ENCODE measurements at places on chromosomes 3 and 15.
A peak's percentile ranks its signal among the peaks of the same experiment; 100 is the strongest.

DNA sequence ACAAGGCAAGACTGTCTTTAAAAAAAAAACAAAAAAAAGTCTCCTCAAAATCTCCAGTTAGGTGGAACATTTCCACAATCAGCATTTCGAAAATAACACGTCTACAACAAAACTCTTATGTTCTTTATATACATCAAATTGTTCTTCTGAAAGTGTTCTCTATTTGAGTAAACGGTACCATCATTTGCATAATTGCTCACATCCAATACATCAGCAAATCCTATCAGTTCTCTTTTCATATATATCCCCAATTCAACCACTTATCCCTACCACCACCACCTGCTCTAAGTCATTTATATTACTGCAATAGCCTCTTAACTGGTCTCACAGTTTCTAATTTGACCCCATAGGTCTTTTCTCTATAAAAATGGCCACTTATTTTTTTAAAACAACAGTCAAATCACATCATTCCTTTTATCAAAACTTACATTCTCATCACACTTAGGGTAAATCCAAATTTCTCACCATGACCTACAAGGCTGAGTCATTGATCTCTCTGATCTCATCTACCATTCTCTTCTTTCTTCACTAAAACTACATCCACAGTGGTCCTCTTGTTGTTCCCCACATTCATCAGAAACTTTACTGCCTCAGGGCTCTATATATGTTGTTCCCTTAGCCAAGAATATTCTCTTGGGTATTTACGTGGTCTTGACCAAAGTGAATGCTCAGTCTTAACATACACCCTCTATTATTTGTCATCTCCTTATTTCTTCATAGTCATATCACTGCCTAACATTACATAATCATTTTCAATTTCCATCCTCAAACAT, 237.0 kb downstream of the SCAPER start:
- no peaks in the 10 kb centered on the region for H3K36me3 ChIP-seq
- no peaks in the 10 kb centered on the region for H3K4me1 ChIP-seq
- H3K27me3 ChIP-seq, result no peaks in the 10 kb centered on the region
- no peak overlapping the region for H3K4me3 ChIP-seq
- no peak for DNase-seq

- H3K4me3 ChIP-seq, result no peak overlapping the region
- no peak for DNase-seq
- H3K27me3 ChIP-seq, result no peaks in the 10 kb centered on the region
- H3K4me1 ChIP-seq, result no peaks in the 10 kb centered on the region
- H3K36me3 ChIP-seq, result no peaks in the 10 kb centered on the region
Observed at GRCh38 chr3:72655723-72656122, 192.5 kb downstream of the SHQ1 start.

GRCh38 chr3:65552434-65552833, 486.3 kb downstream of the MAGI1 start:
- peaks cover 28% of the 10 kb centered on the region for H3K4me1 ChIP-seq
- H3K36me3 ChIP-seq, result no peaks in the 10 kb centered on the region
- no peaks in the 10 kb centered on the region for H3K27me3 ChIP-seq
- H3K4me3 ChIP-seq, result no peak overlapping the region
- peak overlapping the region; percentile 64 for H3K27ac ChIP-seq
- no peak for DNase-seq

DNA sequence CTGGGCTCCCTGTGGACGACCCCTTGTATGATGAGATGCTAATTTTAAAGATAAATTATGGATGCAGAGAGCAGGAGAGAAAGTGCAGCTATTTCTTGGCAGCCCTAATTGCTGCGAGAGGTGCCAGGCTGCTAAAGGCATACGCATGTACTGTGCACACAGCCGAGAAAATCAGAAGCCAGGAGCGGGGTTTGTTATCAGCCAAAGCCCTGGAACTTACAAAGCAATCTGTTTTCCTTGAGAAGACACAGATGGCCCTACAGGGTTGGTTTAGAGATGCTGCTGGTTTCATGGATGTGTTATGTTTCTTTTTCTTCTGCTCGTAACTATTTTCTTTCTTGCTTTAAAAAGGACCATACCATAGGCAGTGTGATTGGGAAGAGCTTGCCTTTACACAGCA, 11.7 kb upstream of the CCK start:
- H3K4me3 ChIP-seq, result no peak overlapping the region
- no peaks in the 10 kb centered on the region for H3K27me3 ChIP-seq
- no peaks in the 10 kb centered on the region for H3K36me3 ChIP-seq
- H3K4me1 ChIP-seq, result no peaks in the 10 kb centered on the region
- no peak overlapping the region for H3K27ac ChIP-seq

- no peaks in the 10 kb centered on the region for H3K4me1 ChIP-seq
- no peak for DNase-seq
- H3K27me3 ChIP-seq, result no peaks in the 10 kb centered on the region
- no peak overlapping the region for H3K4me3 ChIP-seq
- H3K27ac ChIP-seq, result no peak overlapping the region
- H3K36me3 ChIP-seq, result no peaks in the 10 kb centered on the region
Observed at GRCh38 chr15:76626611-76627010, 278.5 kb downstream of the SCAPER start.

GRCh38 chr3:45590822-45591546, 3.6 kb upstream of the LIMD1 start:
- no peaks in the 10 kb centered on the region for H3K27me3 ChIP-seq
- no peaks in the 10 kb centered on the region for H3K36me3 ChIP-seq
- no peak overlapping the region for H3K27ac ChIP-seq
- no peak overlapping the region for H3K4me3 ChIP-seq
- H3K4me1 ChIP-seq, result peaks cover 14% of the 10 kb centered on the region

- no peaks in the 10 kb centered on the region for H3K4me1 ChIP-seq
- H3K4me3 ChIP-seq, result no peak overlapping the region
- H3K36me3 ChIP-seq, result no peaks in the 10 kb centered on the region
- no peaks in the 10 kb centered on the region for H3K27me3 ChIP-seq
- H3K27ac ChIP-seq, result peak overlapping the region; percentile 53
- no peak for DNase-seq
Observed at GRCh38 chr3:26653811-26654425, 31.3 kb downstream of the LRRC3B start.

GRCh38 chr3:177111541-177111949, 85.7 kb downstream of the TBL1XR1 start:
- peak; percentile 43 for DNase-seq
- no peaks in the 10 kb centered on the region for H3K36me3 ChIP-seq
- no peaks in the 10 kb centered on the region for H3K27me3 ChIP-seq
- no peak overlapping the region for H3K27ac ChIP-seq

DNA sequence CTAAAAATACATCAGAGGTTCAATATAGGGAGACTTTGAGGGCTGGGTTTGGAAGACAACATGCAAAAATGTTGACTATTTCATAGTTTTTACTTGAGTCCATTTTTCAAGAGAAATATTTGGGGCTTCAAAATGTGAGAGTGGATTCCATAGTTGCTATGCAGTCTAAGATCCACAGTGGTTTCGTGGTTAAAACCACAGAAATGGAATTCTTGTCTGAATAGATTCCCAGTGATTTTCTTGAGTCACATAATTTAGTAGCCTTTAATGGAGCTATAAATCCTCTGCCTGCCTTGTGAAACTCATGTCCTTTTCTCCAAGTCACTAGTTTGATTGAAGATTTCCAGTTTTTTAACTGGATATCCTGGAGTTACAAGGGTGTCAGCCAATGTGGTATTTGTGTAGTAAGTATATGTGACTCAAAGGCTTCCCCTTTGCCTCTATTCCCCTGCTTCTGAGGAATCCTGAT, 94.7 kb upstream of the RBMS3 start:
- no peak for DNase-seq
- H3K4me1 ChIP-seq, result no peaks in the 10 kb centered on the region
- H3K4me3 ChIP-seq, result no peak overlapping the region
- no peak overlapping the region for H3K27ac ChIP-seq
- no peaks in the 10 kb centered on the region for H3K36me3 ChIP-seq

DNA sequence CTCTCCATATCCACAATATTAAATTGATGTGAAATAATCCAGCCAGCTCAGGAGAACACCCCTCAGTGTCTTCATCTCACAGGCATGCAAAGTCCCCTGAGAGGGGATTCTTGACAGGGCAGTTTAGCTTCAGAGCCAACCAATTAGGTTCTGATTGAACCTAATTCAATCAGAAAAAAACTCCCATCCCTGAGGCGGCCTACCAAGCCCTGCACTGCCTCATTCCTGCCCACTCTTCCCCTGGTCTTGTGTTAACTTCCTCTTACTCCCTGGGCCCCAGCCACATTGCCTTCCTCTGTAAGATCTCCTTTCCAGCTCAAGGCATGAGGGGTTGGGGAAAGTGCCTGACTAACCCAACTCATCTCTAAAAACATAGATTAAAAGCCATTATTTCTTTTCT, 46.1 kb downstream of the FRMD4B start:
- H3K4me3 ChIP-seq, result no peak overlapping the region
- H3K27me3 ChIP-seq, result no peaks in the 10 kb centered on the region
- no peak overlapping the region for H3K27ac ChIP-seq
- no peaks in the 10 kb centered on the region for H3K4me1 ChIP-seq
- H3K36me3 ChIP-seq, result no peaks in the 10 kb centered on the region

DNA sequence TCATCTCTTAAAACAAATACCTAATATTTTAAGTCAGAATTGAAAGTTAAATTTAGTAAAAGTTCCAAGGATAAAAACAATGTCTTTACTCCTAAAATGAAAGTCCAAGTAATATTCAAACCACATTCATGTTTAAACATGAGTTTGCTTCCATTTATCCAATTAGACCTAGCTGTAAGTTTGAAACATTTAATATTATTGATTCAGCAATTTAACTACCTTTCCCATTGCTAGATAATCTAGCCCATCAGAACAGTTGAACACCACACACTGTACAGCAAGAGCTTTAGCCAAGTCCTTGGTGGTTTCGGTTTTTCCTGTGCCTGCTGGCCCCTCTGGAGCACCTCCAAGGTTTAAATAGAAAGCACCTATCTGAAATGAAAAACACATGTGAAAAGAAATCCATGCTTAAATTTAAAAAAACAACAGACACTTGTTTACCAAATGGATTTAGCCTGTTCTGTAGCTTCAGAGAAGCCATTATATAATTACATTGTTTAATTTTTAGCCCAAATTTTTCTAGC, 97.8 kb downstream of the DNAH12 start:
- no peaks in the 10 kb centered on the region for H3K36me3 ChIP-seq
- H3K4me1 ChIP-seq, result peaks cover 24% of the 10 kb centered on the region
- H3K27ac ChIP-seq, result no peak overlapping the region
- no peak for DNase-seq
